Spinal cord (tissue), 10 donors: ENCODE measurements at places on chromosomes 11 and 22. TPM values are rescaled to one million over a fixed set of nuclear protein-coding genes. Genes with fewer than 3 reads are reported as not detected.

DNA sequence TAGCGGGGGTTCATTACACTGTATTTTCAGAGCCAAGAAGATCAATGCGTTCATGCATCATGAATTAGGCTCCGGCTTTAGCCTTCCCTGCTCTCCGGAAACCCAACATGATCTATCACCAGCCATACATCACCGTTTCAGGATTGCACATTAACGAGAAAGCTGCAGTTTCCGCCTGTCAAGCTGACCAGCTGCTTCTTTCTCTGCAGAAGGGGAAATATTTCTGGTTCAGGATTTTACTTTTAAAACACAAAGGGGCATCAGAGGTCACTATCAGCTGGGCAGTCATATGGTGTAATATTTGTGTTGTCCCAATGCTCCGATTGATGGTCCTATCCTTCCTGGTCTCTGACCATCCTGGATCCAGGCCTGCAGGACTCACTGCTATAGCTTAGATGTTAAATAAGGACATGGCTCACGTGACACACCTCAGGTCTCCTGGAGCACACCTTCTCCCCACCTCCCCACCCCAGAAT lies 21.4 kb upstream of the CADM1 start:
- no peak for DNase-seq

DNA sequence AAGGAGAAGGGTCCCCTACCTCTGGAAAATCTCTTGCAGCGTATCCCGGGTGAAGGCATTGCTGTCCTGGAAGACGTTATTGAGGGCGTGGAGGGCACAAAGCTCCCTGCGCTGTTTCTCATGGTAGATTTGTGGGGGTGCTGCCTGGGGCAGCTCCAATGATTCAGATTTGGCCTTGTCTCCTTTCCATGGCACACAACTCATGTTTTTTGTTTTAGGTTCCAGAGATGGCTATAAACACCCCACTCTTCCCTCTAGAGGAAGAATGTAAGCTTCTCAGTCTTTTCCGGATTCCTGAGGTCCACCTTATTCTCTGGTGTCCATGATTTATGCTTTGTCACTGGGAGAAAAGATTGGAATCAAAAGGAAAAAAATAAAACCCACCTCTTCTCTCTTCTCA lies 959 bp downstream of the JOSD1 start:
- DNase-seq = peak; percentile 21

- DNase-seq = no peak
These were observed 369 bp downstream of the DHCR7 start for GRCh38 chr11:71447791-71448256.

GRCh38 chr11:113504586-113504985 lies 29.4 kb upstream of the DRD2 start:
- DNase-seq = no peak

DNA sequence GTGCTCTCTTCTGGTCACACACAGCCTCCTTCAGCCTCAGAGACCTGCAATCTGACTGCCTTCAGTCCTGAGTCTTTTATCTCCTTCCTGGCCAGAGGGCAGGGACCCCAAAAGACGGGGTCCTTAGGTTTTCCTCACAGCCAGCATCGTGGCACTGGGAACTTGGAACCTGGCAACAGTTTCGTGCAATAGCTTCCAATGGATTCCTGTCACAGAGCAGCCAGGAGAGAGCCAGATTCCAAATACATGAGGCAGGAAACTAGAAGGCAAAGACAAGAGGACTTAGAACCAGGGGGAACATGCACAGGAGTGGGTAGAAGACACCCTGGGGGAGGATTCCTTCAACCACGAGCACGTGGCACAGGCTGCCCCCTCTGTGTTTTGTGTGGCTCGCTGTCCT lies 48.6 kb downstream of the C11orf91 start:
- DNase-seq = no peak

GRCh38 chr22:49292909-49293308 lies 534.8 kb downstream of the BRD1 start:
- no peak for DNase-seq

GRCh38 chr11:103878646-103879045 lies 157.8 kb upstream of the DDI1 start:
- DNase-seq = peak; percentile 29

DNA sequence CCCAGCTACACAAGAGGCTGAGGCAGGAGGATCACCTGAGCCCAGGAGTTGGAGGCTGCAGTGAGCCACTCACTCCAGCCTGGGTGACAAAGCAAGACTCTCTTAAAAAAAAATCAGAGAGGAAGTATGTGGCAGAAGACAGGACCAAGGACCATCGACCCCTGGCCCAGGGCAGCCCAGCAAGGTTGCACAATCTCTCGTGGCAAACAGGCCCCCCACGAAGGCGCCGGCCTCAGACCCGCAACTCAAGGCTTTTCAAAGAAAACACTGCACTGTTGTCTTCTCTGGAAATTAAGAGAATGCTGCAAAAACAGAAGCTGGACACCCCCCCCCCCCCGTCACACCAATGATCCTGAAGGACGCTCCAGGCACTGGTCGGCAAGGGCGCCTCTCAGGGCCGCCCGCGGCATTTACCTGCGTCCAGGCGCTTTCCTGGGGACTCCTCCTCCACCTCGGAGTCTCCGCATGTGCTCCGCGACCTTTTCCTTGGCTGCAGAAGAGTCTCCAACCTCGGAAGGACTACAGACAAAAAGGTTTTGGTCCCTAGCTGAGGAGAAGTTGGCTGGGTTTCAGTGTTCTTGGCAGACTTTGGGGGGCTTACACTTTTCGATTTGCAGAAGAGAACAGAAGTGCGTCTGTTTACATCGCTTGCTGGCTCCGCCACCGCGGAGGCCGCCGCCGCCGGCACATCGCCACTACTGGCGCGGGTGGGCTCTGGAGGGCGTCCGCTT lies 40.5 kb downstream of the BRD1 start:
- no peak for DNase-seq

DNA sequence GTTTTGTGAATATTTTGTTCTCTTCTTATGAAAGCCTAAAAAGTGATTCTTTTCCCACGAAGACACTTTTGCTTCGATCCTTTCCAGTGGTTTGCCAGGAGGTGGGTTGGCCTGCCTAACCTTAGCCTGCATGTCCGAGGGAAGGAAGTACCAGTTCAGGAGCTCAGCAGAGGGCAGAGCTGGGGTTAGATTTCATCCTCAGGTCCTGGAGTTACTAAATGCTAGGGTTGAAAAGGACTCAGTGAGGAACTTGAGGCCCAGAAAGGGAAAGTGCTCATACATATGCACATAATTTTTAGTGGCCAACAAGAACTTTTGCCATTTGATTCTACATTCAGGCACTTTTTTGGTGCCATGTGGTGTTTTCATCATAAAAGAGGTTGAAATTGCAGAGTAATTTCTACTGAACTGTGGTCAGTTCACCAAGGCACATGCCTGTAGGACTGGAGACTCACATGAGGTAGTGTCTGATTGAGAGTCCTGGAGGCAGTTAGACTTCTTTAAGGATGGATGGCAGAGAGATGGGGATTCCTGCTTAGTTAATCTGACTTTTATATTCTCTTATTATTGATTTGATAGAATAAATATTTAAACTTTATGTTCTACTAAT lies 36.7 kb downstream of the NCAM1 start:
- no peak for DNase-seq

The CFL1 gene
- 472 TPM for total RNA-seq

The RAB3IL1 gene
- total RNA-seq = 12.8 TPM
